ENCODE measurements at places on chromosomes 16 and 17. TPM values are rescaled to one million over a fixed set of nuclear protein-coding genes. Genes with fewer than 3 reads are reported as not detected.

DNA sequence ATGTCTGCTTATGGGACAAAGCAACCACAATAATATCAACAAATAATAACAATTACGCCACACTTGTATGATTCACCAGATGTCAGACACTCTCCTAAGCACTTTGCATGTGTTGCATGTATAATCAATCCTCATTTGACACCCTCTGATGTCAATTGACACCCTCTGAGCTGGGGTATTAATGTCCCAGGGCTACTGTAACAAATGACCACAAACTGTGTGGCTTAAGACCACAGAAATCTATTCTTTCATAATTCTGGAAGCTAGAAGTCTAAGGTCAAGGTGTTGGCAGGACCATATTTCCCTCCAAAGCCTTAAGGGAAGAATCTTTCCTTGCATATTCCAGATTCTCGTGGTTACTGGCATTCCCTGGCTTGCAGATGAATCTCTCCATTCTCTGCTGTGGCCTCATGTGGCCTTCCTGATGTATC is 112.7 kb downstream of the NPIPB5 start:
- peak; percentile 10 for DNase-seq

GRCh38 chr16:75189638-75190245 is 17.2 kb downstream of the CTRB2 start:
- DNase-seq: no peak

DNA sequence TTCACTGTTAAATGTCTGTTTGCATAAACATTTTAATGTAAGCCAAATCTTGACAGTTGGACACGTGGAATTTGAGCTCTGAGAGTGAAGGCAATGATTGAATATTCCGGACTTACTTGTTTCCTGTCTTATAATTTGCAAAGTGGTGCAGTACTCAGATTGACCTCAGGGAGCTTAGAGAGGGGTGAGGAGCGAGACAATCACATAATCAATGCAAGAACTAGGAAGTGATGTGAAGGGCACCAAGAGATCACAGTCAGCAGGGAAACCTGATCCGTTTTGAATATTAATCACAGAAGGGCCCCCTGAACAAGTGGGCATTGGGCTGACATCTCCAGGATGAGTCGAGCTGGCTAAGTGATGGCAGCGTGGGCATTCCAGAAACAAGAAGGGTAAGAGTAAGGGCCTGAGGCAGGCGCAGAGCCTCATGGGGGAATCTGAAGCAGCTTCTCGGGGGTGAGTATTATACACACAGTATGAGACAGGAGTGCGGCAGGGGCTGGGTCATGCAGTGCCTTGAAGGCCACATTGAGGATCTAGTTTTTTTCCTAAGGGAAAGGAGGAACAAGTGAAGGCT is 26.1 kb downstream of the TEX2 start:
- no peak for DNase-seq

GRCh38 chr17:29004081-29004692 is 1.6 kb downstream of the SEZ6 start:
- no peak for DNase-seq

DNA sequence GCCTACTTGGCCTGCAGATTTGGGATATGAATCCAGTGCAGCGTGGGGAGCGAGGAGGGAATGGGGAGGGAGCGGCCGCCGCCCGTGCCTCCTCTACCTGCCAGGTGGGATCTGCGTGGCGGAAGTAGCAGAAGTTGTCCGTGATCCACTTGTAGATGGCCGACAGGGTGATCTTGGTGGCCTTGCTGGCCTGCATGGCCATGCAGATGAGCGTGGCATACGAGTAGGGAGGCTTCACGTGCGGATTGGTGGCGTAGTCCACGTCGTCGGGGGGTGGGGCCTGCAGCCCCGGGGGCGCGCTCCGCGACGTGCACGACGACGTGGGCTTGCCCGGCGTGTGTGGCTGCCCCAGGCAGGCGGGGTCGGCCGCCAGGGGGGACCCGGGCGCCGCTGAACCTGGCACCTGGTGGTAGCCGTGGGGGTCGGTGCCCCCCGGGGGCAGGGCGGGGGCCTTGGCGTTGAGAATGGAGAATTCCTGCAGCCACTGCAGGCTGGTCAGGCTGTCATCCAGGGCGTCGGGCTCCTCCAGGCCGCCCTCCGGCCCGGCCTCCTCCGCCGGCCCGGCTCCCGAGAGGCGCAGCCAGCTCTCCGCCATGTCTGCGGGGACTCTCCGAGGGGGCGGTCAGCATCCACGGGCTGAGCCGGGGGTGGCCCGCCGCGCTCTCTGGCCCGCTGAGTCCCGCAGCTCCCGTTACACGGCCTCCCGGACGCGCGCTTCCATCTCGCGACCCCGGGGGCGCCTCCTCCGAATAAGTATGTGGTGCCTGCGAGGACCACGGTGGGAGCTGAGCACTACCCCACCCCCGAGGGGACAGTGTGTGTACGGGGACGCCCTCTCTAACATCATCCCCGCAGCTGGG is 1.0 kb downstream of the FOXJ1 start:
- no peak for DNase-seq

DNA sequence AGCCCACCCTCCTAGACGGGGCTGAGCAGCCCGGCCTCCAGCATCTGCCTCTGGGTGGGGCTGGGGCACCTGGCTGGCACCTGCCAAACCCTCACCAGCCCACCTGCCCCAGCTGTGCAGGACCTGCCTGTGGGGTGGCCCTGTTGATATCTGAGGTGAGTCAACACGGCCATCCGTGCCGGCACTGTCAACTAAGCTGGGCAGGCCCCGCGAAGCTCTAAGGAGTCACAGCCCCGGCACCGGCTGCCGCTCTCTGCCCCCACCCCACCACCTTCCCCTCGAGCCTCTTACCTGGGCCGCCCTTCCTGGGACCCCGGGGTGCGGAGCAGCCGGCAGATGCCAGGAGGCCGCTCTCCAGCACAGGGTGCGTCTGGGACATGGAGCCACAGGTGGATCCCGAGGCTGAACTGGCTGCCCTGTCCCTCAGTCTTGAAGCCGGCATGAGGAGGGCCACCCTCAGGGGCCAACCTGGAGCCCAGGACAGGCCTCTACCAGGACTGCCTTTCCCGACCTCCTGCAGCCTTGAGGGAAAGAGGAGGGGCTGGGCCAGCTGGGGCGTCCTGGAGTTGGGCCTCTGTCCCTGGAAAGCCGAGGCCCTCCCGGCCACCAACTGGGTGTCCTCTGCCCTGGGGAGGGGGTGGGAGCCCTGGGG is 515 bp downstream of the CBFA2T3 start:
- DNase-seq: no peak

DNA sequence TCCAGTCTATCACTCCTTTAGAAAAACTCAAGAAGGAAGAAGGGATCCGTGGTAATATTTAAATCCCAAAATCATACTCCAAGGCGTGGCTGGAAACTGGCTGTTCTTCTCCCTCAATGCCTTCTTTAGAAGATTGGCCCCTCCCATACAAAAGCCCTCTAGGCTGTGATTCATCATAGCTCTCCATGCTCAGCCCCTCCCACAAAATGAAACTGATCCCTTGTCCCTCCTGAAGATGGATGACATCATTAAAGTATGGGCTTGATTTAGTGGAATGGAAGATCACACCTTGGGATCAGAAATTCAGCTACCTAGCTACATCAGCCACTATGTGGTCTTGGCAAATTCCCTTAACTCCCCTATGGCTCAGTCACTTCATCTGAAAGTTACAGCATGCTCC is 4.1 kb downstream of the GRIN2A start:
- no peak for DNase-seq

DNA sequence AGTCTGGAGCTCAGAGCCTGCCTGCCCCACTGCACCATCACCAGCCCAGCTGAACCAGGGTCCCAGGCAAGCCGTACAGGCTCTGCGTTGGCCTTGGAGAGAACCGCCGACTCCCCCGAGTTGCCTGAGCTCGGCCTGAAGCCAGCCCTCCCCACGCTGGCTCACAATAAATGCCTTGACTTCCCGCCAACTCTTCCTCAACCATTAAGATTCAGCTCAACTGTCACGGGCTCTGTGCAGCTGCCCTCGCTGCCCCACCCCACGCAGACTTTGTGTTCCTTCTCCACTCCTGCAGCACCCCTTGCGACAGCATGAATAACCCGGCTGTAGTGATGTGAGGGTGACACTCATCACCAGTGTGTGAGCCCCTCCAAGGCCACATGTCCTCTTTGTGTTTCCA is 4.8 kb upstream of the QPRT start:
- DNase-seq: no peak

DNA sequence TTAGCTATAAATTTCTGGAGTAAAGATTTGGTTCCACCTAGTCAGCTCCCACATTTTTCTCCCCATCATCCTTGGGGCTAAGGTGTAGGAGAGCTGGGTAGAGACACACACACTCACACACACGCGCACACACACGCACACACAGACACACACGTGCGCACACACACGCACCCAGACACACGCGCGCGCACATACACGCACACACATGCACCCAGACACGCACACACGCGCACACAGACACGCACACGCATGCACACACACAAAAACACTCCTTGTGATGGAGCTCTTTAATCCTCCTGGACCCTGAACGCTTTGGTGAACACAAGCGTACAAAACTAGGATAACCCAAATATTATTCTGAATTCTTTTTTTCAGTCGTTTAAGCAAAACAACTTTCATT is 253.6 kb downstream of the C16orf95 start:
- no peak for DNase-seq

- DNase-seq: no peak
Observed at GRCh38 chr17:57927048-57927723, 28.0 kb downstream of the CUEDC1 start.

- DNase-seq: no peak
Observed at GRCh38 chr16:31135535-31136286, at the start of gene PRSS8. Gene PRSS8, minus strand, starts transcription at chr16:31135727. Its CDS starts 229 bp downstream, at chr16:31135498.

DNA sequence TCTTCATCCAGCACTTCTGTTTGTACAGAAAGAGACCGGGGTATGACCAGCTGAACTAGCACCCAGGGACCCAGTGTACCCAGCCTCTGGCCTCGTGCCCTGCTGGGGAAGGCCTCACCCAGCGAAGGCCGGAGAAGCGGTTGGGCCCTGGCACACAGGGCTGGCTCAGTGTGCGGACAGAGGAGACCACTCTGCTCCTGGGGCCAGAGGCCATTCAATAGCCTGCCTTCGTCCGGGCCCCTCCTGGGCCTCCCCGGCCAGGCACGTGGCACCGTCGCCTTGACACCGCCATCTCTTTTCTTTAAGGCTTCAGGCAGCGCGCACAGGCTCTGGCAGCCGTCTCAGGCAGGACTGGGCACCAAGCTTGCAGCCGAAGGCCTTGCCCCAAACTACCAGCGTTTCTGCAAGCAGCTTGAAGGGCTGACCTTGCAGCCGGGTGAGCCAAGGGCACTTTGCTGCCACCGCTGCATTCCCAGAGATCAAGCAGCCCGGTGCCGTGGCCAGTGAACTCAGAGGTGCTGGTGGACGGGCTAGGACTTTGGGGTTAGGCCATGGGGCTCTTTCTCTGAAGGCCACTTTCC is 8.0 kb downstream of the TAX1BP3 start:
- no peak for DNase-seq

The C1QTNF8 gene
- total RNA-seq: not detected

The RAB34 gene
- 314 TPM for total RNA-seq

The HOXB5 gene
- total RNA-seq: 3.8 TPM

The TBC1D3D gene
- total RNA-seq: not detected

The DPEP3 gene
- not detected for total RNA-seq
